ENCODE measurements at places on chromosomes 13 and 19.

GRCh38 chr13:25118378-25118905, 22.5 kb downstream of the PABPC3 start:
- DNase-seq: peak; percentile 58

DNA sequence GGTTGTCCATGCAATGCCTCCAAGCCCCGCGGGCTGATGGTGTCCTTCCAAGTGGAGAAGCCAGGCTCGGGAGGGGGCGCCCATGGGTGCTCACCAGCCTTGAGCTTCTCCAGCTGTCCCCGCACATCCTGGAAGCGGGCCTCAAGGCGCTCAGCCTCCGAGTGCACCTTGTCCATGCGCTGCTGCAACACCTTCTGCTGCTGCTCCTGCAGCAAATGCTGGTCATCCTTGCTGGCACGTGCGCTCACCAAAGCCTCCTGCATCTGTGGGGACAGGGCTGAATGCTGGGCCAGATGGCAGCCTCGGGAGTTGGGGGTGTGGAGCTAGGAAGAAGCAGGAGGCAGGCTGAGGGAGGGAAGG, 22.8 kb upstream of the EMP3 start:
- no peak for DNase-seq

DNA sequence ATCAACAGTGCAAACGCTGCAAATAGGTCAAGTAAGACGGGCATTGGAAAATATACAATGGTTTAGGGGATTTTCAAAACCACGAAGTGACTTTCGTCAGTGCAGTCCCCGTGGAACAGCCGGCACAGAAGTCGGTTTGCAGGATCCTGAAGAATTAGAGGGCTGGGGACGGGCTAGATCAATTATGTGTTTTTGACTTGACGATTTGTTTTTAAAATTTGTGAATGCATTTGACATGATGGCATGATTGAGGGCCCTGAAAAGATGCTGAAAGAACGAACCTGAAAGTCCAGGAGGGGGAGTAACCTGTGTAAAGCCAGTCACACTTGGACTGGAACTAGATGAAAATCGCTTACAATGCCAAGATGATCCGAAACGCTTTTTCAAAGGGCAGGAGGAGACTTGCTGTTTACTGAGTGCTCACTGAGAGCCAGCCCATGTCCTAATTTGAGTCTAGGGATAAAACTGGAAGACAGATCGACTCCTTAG, 8.9 kb upstream of the DGKH start:
- DNase-seq: no peak

DNA sequence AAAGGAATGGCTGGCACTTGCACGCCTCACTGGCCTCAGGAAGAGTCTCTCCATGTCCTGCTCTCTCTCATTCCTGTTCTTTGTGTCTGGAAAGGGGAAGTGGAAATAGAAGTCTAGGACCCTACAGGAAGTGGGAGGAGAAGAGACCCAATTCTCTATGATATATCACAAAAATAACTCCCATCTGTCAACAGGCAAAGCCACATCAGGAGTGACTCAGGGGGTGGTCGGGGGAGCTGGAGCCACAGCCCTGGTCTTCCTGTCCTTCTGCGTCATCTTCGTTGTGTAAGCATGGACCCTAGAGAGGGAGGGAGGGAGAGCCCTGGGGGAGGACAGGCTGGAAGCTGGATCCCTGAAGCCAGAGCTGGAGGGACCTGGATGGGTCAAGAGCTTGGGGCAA, 3.0 kb downstream of the SIGLEC9 start:
- DNase-seq: peak; percentile 95

- no peak for DNase-seq
Observed at GRCh38 chr13:76976490-76976889, 15.4 kb upstream of the CLN5 start.

GRCh38 chr13:106987427-106987785, 419.5 kb upstream of the ARGLU1 start:
- DNase-seq: no peak

DNA sequence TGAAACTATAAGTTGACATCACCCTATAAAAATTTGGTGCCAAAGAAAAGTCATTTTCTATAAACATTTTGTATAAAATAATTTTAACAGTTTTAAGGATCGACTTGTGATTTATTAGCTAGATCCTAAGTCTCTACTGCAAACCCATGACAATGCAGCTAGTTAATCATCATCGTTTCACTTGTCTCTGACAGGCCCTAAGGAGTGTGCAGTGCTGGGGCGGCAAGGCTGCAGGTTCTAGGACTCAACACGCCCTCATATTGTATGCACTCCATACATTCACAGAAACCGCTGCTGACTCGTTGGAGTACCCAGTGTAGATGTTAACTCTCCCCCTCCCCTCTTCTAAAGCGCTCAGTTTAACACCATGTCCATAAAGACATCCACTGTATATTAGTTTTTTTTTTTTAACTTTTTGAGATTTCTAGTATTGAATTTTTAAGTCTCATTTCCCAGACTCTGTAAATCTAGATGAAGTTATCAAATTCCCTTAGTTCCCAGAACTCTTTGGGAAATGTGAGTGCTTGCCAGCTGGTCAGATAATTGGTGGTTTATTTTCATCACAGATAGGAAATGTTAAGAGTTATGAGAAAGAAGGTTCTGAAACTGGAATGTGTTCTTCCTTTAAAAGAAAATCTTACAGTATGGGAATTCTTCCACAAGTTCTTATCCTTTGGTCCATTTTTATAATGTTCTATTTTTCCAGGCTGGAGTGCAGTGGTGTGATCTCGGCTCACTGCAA, 162.8 kb upstream of the RNF113B start:
- no peak for DNase-seq

DNA sequence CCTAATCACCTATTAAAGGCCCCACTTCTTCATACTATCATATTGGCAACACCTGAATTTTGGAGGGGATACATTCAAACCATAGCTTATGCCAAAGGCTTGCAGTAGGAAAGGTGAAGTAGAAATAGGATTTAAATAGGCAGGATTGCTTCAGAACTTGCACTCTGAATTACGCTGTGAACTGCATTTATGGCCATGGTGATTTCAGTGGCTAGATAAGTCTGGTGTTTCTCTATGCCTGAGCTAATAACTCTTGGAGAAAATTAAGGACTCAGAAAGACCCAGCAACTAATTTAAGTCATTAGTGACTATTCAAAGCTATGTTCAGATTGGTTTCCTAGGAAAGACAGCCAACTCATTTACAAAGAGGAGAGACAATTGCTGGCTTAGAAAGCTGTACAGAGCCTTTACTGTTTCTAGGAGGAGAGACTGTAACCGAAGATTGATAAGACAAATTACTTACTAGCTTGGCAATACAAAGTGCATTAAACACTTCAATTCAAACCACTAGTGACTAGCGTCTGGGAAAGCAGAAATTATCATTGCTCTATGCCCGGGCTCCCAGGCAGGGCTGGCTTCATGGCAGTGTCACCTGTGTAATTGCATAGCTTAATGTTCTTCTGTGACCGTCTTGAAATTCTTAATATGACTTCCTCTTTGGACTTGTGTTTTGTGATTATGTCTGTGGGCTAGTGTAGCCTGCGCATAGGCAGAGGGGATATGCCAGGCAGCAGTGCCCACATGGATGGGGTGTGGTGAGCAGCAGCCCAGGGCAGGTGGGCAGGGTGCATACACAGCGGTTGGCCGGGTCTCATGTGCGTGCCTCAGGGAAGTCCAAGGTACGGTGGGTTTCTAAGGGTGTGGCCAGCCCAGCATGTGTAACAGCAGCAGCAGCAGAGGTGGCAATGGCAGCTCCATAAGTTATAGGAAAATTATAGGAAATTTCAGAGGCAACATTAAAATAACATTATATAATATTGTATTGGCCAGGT, 60.1 kb downstream of the KL start:
- DNase-seq: no peak

GRCh38 chr19:49340069-49340864, 5.1 kb downstream of the CD37 start:
- no peak for DNase-seq

DNA sequence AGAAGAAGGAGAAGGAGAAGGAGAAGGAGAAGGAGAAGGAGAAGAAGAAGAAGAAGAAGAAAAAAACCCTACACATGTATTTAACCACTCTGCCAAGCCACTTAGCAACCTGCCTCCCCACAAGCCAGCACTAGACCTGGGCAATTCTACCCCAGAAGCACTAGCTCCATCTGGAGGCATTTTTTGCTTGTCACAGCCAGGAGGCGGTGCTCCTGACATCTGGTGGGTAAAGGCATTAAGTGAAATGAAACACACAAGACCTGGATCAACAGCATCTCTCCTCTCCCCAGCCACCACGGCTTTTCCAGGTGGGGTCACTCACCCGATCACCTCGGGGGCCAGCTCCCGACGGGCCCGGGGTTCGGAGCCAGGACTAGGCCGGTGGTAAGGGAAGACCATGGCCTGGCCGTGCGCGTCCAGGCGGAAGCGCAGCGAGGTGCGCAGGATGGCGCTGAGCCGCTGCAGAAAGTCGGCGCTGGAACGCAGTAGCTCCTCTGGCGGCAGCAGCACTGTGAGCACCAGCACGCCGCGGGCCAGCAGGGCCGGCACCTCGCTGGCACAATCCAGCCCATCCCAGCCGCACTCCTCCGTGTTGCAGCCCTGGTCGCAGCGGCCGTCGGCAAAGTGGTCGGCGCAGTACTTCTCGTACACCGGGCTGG, 26.9 kb downstream of the NOTCH3 start:
- DNase-seq: peak; percentile 53

- no peak for DNase-seq
Observed at GRCh38 chr13:82597747-82598146, 1284.5 kb downstream of the SLITRK1 start.

- DNase-seq: no peak
Observed at GRCh38 chr13:51457086-51457815, 4.4 kb upstream of the INTS6 start.

DNA sequence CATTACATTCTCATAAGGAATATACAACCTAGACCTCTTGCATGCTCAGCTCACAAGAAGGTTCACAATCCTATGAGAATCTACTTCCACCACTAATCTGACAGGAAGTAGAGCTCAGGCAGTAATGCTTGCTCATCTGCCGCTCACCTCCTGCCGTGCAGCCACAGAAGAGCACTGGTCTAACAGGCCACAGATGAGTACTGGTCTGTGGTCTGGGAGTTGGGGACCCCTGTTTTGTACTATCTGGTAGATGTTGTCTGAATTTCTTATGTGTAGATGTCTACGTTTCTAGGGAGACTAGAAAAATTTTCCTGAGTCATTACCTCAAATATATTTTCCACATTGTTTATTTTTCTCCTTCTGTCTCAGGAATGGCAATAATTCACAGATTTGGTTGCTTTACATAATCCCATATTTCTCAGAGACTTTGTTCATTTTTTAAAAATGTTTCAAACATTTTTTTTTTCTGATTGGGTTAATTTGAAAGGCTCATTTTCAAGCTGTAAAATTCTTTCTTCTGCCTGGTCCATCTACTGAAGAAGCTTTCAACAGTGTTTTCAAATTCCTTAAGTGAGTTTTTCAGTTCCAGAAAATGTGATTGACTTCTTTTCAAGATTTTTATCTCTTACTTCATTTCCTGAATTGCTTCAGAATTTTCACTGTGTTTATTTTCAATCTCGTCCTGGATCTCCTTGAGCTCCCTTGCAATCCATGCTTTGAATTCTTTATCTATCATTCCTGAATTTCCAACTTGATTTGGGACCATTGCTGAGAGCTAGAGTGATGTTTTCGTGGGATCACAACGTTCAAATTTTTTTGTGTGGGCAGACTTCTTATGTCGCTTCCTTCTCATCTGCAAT, 1322.2 kb downstream of the PCDH9 start:
- DNase-seq: no peak

GRCh38 chr13:72284791-72285190, 417.8 kb upstream of the DACH1 start:
- DNase-seq: no peak

DNA sequence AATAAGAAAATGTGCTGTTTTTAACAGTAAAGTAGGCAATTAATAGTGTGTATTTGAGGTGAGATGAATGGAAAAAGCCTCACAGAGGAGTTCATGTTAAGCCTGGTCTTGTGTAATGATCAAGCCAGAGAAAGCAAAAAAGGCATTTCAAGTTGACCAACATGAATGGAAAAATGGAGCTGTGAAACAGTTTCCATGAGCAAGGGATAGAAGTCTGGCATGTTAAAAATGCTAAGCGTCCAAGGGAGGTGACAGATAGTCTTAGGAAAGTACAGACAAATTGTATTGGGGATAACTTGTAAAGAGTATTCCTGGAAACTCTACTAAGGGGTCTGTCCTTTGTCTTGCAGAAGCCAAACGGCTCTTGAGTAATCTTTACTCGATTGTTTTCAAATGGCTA, 506.8 kb upstream of the ATXN8OS start:
- DNase-seq: no peak

DNA sequence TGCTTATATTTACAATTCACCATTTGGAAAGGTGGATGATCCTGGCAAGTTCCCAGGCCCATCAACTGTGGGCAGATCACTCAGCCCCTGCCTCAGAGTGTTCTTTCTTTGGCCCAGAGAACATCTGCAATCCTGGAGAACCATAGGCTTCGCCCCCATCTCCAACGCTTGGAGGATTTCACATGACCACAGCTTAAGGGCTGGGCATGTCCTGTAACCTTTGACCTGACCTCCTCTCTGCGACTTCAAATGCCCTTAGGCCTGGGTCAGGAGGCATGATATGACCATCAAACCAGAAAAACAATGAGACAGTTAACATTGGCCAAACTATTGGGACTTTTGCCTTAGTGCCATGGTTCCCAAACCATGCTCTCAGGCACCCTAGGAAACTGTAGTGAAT, 7.2 kb upstream of the MBNL2 start:
- no peak for DNase-seq

GRCh38 chr13:80164462-80164861, 176.5 kb downstream of the SPRY2 start:
- DNase-seq: no peak

GRCh38 chr19:44401139-44402115, at the start of gene ZNF285:
Gene ZNF285 (minus strand): TSS chr19:44401608. CDS start chr19:44397213, 4,395 bp downstream.
- no peak for DNase-seq

DNA sequence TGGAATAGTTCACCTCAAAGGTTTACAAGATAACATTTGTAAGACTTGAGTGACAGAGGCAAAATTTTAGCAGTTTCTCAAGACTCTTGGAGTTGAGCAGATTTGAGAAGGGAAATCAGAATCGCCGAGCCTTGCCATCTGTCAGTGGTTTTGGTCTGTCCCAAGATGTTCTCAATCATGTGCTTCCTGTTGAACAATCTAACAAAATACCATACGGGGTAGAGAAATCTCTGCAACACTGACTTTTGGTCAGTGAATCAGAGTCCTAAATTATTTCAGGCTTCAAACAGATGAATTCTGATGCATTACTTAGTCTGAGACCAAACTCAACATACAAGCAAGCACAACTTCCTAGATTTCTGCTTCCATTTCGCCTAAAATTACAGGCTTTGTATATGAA, 3.8 kb downstream of the KCTD12 start:
- peak; percentile 87 for DNase-seq

DNA sequence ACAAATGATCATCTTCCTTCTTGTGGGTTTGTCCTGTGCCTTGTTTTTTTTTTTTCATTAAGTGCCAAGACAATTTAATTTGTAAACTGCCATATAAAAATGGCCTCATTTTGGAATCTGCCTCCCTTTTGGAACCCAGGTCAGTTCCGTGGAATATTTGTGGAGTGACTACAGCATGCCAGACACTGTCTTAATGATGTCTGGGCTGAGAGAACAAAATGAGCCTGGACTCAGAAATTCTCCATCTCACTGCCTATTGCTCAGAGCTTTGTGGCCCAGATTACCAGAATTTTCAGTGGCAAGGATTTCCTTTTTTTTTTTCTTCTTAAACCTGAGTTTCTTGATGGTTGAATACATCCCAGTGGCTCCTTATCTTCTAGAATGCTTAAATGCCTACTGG, 340.6 kb downstream of the ENOX1 start:
- no peak for DNase-seq

GRCh38 chr19:35949131-35949530, 13.0 kb downstream of the LRFN3 start:
- no peak for DNase-seq

Data from Kasumi-1 (cell line).